ENCODE measurements at places on chromosomes 3 and 15.

DNA sequence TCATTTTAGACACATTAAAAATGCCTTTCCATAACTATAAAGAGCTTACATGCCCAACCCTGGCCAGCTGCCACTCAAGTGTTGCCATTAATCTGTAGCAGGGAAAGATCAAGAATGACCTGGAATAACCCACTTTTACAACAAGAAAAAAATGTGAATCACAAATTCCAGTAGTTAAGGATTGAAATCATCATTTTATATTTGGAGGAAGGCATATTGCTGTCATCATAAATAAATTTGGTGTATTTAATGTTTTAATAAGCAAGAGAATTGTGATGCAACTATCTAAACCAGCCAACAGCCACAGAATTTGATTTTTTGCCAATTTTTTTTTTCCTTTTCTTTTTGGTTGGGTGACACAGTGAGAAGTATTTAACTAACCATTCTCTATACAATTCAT lies 240.0 kb upstream of the SEMA6D start:
- no peak for DNase-seq

DNA sequence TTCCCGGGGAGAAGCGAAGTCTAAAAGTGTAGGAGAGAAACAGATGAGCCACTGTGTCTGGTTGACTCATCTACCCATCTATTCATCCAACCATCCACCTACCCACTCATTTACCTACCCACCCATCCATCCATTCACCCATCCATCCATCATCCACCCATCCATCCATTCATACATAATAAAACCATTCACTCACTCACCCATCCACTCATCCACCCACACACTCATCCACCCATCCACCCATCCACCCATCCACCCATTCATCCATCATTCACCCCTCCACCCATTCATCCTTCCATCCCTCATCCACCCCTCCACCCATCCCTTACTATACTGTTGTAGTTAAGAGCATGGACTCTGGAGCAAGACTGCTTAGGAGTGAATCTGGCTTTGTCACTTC lies 136.4 kb upstream of the ATP2B2 start:
- DNase-seq, result no peak

DNA sequence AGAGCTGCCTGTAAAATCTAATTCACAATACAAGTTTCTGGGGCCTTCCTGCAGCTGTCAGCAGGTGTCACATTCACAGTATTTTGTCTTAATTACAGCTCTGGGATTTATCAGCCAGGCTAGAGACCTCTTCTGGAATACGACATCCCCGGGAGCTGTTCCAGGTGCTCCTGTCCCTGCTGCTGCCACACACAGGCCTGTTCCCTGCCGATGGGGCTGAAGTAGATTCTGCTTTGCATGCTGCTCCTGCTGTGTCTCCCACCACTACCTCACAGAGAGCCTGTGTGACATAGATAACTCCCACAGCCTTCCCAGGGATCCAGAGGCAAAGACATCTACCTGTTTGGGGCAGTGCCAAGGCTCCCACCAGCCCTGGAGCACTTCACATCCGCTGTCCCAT lies 20.4 kb downstream of the COLQ start:
- no peak for DNase-seq

DNA sequence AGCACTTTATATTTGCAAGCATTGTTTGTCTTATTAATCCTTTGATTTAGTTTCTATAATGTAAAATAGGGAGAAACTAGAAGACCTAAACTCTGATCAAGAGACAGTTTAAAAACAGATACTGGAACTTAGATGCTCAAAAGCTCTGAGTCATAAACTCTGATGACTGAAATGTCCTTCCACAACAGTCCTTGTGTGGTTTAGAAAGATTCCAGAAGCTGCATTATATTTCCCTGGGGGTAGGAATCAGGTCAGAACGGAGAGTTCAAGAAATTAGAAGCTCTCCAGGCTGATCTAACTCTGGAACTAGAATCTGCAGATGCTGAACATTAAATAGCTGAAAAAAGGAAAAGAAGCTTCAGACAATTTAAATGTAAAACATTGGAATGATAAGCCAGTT lies 18.3 kb upstream of the ONECUT1 start:
- no peak for DNase-seq

DNA sequence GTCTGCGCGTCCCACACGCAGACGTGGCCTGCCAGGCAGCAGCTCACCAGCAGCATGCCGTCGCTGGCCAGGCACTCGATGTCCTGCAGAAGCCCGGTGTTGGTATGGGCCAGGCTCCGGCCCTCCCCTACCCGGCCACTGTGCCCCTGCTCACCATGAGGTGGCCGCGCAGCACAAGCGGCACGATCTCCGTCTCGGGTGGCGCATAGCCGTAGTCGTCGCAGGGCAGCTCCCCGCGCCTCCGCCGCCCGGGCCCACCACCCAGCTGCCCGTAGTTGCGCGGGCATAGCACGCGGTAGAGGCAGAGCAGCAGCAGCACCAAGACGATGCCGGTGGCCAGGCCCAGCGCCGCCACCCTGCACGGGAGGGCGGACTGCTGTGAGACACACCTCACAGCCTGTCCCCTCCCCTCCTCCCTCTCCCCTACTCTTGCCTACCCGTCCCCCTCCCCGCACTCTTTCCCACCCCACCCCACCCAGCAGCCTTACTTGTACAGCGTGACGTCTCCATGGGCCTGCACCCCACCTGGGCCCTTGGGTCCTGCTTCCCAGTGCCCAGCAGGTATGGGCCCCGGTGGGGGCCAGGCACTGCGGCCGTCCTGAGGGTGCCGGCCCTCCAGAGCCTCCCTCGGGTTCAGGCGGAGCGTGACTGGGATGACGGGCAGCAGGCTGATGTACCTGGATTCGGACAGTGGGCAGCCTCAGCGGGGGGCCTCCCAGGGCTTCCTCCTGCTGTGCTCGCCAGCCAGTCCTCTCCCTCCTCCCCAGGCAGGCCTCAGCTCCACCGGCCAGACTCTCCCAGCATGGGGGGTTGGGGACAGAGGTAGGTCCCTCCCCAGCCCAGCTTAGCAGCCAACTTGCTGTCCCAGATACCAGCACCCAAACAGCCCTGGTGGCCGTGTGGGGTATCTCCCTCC lies 37.6 kb downstream of the PTPN23 start:
- DNase-seq, result no peak

- DNase-seq, result no peak
These were observed 392.3 kb upstream of the CNTN6 start for GRCh38 chr3:700514-700913.

- DNase-seq, result no peak
These were observed 19.1 kb upstream of the SPINK8 start for GRCh38 chr3:48352546-48352945.

DNA sequence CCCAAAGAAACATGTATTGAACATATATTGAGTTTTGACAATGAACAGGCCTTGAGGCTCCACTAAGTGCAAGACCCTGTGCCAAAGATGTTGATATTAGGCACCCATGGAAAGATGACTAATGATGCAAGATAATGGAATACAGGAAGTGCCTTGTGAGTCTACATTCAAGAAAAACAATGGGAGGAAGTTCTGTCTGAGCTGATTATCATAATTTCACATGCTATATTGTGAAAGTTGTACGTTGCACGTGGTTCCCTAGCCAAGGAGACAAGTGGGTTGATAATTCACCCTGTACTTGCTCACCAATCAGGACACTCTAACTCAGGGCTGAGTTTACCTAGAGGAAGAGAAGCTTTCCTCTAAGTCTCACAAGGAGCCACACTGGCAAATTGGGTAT lies 186.9 kb upstream of the STAC start:
- DNase-seq, result no peak

DNA sequence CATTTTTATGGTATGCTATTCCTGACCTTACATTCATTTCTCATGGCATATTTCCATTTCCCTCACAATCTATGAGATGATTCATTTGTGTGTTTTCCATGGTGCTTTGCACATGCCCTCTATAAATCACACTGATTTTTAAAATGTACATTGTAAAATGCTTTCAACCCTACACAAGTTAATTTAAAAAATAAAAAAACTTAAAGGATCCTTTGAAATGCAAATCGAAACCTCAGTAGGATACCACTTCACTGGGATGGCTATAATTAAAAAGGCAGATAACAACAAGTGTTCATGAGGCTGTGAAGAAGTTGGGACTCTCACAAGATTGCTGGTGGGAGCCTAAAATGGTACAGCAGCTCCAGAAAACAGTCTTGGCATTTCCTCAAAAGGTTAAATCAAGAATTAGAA lies 83.5 kb downstream of the FMN1 start:
- no peak for DNase-seq

GRCh38 chr3:194587438-194587931 lies 45.7 kb downstream of the TMEM44 start:
- no peak for DNase-seq

DNA sequence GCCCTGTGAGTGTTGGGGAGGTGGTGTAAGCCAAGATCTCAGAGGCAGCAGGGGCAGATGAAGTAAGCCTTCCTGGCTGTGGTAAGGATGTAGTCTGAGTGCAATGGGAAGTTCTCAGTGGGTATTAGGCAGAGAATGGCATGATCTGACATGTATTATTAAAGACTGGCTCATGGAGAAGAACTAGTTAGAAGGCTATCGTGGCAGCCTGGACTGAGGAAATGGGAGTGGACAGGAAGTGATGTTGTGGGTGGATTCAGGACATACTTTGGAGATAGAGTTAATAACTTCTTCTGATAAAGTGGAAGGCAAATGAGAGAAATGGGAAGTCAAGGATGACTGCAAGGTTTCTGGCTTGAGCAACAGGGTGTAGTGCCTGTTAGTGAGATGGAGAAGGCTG lies 250.9 kb upstream of the CFAP20DC start:
- DNase-seq, result no peak

GRCh38 chr15:77547801-77548588 lies 84.7 kb downstream of the LINGO1 start:
- no peak for DNase-seq

DNA sequence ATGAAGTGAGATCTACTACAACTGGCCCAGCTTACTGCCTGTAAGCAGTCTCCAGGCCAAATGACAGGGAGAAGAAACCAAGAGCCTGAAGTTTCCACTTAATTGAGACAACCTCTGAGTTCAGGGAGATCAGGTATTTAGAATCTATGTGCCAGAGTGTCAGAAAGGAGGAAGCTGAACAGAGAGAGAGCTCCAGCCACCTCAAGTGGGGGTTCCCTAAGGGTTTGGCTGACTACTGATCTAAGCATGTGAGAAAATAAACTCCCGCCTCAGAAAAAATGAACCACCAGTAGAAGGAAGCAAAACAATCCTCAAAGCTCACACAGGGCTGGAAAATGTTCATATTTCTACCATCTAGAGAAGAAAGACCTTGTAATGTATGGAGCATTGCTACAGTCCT lies 25.0 kb downstream of the ADAM10 start:
- no peak for DNase-seq

GRCh38 chr3:177665122-177665808 lies 468.0 kb upstream of the TBL1XR1 start:
- DNase-seq, result no peak

DNA sequence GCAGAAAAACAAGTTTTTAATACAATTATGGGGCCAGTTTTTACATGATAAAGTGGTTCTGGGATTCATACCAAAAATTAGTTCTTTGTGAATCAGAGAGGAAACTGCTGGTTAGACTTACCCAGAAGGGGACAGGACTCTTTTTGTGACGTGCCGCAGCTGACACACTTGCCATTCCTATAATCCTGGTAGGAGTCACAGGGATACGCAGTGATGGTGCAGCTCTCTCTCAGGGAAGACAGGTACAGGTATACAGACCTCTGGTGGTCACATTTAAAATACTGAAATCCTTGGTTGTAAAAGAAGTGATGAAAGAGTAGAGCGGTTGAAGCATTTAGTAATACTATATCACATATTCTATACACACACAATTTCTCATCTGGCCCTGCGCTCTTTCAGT lies 20.2 kb upstream of the TMEM41A start:
- DNase-seq, result no peak

GRCh38 chr3:69806735-69807438 lies 67.6 kb downstream of the MITF start:
- DNase-seq, result no peak

DNA sequence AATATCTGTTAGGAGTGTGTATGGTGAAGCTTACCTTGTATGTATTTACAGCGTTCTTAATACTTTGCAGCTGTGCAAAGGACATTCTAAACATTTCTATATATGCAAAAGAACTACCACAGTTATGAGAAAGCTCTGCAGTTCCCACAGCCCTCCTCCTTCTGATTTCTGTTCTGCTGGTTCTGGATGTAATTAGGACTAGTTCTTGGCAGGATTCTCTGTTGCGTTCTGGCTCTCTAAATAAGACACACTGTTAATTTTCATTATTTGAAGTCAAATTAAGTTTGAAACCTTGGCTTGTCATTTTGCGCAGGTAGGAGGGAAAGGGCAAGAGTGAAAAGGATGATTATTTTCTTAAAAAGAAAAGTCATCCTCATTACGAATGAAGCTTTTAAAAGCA lies 76.4 kb downstream of the FNDC3B start:
- no peak for DNase-seq

- no peak for DNase-seq
These were observed 67.4 kb downstream of the CSNK1G1 start for GRCh38 chr15:64288577-64288976.

DNA sequence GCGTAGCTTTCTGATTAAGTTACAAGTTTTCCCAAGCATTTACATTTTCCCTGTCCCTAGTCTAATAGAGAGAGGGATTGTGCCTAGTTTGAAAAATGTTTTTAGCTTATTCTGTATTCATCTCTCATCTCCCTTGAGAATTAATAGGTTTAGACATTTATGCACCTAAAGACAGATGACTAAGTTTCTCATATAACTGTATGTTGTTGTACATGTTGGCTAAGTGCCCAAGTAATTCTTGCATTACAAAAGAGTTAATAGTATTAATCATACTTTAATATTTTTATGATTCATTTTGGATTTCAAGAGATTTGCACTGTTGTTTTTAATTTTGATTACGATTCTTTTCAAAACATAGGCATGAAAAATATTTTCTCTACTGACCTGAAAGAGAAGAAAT lies 109.0 kb upstream of the TBL1XR1 start:
- DNase-seq, result no peak

DNA sequence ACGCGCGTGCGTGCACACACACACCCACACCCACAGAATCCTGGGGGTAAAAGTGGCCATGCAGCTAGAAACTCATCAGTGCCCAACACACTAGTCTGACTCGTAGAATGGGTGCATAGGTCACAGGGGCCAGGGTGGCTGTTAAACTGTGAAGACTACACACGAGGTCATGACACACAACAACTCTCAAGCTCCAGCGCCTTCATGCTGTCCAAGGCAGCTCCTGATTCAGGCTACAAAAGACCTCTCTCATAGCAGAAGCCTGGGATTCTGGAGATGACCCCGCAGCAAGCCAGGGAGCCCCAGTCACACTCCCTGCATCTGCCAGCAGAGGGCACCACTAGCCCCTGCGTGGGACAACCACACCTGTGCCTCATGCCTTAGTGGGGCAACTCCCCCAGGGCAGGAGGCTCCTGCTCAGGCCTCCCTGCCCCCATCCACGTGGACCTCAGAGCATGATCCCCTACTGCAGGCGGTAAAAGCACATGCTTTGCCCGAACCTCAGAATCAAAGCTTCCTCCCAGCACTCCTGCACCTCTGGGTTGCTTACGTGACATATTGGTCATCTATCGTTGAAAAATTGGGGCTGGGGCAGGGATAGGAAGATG lies 93.1 kb downstream of the LRIG1 start:
- DNase-seq, result peak; percentile 71

GRCh38 chr3:193590088-193590856 lies 2.7 kb upstream of the OPA1 start:
- DNase-seq, result no peak
